ENCODE measurements at places on chromosomes 3 and 15.
A peak's percentile ranks its signal among the peaks of the same experiment; 100 is the strongest.

DNA sequence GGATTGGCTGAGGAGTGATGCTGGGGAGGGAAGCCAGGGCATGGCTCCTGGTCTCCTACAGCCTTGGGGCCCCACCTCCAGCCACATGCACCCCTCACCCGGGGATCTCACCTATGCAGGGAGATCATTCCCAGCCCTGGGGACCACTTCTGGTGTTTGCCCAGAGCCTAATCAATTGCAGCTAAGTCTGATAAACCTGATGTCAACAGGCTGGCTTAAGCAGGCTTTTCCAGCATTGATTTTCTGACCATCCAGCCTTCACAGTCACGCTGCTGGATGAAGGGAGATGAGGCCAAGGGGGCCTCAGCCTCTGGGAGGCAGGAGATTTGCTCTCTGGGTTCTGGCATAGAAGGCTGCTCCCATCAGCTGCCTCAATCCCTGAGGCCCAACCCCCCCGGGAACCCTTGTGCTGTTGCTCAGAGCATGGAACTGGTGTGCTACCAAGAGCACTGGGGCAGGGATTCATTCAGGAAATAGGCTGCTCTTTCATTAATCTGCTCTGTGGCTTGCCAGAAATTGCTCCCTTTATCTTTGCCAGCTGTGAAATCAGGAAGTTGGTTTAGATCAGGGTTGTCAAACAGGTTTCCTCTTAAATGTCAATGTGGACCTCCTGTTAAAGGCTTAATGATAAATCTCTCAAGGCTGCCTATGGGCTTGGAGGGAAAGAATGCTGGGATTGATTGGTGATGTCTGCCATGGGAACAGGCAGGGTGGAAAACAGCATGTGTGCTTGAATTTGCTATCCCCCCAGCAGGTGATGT is 19.0 kb downstream of the FAM3D start:
- peak; percentile 15 for DNase-seq

GRCh38 chr15:52682200-52682599 is 3.0 kb upstream of the ATOSA start:
- no peak for DNase-seq

DNA sequence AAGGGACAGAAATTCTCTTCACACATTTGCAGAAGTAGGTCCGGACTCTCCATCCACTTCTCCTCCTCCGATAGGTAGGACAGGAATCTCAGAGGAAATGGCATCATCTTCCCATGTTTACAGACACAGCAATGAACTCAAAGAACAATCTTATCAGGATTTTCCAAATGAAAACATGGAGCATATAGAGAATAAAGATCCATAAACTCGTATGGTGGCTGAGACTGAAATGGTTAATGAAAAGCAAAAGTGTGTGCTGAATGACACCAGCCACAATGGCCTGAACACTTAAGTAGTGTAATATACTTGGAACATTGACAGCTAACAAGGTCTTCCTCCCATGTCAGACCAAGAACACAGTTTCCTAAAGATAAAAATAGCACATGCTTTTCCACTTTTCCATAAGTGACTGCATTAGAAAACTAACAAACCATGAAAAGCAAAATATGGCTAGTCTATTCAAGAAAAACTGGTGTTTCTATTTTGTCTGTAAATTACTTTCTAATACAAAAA is 5.8 kb downstream of the CCRL2 start:
- no peak for DNase-seq

DNA sequence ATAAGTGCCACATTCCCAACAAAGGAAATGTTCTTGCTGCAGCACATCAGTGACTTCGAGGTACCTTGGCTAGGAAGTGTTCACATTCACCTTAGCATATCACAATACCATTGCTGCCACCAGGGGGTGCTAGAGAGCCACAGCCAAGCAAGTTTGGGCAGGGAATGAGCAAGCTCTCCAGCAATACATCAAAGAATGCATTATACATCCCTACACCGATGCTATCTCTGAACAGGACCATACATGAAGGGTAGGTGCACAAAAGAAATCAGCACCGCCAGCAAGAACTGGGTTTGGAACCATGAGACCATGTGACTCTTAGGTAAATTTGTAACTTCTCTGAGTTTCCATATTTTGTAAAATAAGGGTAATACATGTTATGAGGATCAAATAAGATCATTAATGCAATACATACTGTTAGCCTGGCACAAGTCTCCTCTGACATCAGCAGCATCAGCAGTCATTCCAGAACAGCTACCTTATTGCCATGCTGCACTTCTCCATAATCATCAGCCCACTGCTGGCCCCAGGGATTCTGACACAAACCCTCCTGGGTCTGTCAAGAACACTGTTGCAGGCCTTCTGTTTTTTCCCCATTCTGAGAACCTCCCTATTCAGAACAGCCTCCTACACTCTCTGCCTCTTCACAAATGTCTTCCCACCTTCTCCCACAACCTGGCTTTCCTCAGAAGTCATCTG is 37.5 kb downstream of the RYK start:
- peak; percentile 54 for DNase-seq

DNA sequence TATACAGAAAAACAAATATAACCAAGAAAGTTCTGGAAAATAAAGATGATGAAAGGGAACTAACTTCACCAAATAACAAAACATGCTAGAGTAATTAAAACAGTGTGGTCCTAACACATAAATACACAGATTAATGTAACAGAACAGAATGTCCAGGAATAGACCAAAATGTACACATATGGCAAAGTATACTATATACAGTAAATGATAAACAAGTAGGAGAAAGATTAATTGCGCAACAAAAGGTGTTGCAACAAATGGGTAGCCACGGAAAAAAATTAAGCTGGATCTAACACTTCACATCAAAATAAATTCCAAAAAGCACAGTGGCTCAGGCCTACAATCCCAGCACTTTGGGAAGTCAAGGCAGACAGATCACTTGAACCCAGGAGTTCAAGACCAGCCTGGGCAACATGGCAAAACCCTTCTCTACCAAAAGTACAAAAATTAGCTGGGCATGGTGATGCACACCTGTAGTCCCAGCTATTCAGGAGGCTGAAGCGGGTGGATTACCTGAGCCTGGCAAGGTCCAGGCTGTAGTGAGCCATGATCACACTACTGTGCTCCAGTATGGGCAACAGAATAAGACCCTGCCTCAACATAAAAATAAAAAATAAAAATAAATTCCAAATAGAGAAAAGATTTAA is 19.8 kb downstream of the SCAP start:
- no peak for DNase-seq

GRCh38 chr3:23991683-23992628 is 46.9 kb downstream of the NR1D2 start:
- DNase-seq: peak; percentile 75

DNA sequence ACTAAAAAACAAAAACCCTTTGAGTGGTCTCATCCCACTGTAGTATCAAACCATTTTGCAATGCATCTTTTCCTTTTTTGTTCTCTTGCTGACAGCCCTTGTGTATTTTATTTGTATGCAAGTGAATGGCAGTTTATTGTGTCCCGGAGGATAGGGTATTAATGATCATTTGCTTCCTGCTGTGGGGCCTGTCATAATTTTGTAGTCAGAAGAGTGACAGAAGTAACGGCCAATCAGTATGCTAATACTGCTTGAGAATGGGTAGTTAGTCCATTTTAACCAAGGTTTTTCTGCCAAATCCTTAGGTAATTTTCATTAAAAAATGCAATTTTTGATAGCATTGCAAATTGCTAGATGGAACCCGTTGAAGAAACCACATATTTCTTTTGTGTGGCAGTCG is 75.5 kb upstream of the PLSCR5 start:
- DNase-seq: no peak

DNA sequence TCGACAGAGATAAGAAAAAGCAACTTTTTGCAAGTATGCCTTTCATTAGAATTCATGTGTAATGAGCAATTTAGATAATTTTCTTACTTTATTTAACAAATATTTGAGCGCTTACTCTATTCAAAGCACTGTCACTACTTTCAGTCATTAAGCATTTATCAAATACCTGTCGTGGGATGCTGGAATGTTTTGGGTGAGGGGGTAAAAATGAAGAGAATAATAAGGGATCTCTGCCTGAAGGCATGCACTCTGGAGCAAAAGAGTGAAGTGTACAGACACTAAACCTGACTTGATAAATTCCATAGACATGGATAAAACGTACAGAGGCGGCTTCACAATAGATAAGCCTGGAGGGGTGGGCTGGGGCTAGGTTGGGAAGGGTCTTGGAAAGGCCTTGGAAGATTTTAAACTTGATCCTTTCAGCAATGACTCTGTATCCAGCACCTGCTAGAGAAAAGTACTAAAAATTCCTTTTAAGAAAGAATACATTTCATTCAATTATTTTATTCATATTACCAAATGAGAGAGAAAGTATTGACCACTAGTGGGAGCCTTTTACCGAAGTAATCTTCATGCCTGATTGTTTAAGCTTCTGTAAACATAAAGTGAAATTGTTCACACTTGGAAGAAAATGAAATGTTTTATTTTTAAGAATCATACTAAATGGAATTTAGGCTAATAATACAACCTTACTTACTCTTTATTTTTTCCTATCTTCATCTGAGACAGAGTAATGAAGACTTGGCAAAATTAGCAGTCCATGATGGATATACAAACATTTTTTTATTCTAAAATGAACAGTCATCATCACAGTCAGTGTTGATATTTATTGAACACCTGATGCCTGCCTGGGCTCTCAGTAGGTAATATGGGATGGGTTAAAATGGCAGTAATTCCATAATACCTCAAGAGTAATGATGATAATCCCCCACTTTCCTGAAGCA is 113.2 kb downstream of the PPP2R3A start:
- DNase-seq: peak; percentile 6

- DNase-seq: no peak
These were observed 2.0 kb downstream of the SNRK start for GRCh38 chr3:43288366-43288765.

DNA sequence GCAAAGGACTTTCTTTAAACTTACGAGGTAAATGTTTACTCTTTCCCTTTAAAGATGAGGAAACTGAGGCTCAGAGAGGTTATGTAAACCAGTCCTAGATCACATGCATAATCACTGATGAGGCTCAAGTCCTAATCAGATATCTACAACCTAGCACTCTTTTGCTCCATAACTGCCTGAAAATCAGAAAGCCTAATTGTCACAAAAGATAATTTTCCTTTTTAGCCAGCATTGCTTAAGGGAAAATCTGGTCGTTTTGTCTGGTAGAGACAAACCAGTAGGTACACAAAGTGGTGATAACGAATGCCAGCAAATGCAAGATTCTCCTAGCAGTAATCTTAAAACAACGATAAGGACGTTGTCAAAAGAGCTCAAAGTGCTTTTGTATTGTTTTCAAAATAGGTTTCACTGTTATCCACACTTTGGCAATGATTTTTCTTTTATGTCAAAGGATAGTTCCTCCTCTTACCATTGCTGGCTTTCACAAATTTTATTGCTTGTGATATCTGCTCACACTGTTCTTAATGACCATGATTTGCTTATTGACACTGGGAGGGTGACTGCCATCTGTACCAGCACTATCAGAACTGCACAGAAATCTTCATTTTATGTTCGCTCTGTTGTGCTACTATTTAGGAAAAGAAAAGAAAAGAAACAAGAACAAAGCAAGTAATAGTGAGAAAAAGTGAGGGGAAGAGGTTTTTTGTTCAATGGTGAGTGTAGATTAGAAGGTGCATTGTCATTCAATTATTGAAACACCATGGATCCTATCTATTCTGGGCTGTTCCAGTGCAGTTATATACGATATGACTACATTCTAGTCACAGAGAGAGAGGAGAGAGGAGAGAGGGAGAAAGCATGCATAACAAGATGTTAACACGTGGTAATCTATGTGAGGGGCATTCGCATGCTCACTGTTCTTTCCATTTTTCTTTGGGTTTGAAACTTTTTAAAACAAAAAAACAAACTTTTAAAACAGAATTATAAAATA is 13.7 kb downstream of the IQCH start:
- no peak for DNase-seq

- no peak for DNase-seq
These were observed 5.1 kb upstream of the B4GALT4 start for GRCh38 chr3:119245778-119246177.

DNA sequence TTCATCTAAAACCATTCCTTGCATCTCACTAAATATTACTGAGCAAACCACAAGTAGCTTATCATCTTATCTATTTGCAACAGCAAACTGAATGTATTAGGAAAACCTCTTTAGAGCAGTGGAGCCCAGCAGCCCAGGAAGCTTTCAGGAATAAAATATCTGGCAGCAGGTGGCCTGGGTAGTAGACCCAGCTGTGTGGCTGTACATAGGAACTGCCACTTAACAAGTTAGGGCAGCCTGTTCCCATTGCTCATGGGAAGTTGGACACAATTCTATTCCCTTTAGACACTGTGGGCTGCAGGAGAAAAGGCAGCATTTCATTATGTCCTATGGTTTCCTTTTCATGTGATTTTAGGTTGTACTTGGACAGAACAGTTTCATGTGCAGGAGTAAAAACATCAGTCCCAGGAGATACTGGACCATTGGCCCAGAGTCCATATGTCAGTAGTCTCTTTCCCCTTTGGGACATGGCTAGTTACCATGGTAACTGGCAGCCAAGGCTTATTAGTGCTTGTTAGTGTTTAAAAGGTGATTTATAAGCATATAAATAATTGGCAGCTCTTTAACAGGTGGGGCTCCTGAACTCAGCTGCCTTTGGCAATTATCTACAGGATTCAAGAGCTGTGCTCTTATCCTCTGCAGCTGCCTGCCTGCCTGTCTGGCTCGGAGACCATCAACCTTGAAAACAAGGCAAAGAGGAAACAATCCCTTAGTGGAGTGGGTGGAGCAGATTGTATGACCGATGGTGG is 28.9 kb upstream of the LSAMP start:
- DNase-seq: peak; percentile 80

All from NCI-H774 (cell line).